ENCODE measurements at places on chromosomes 5 and 9. TPM values are rescaled to one million over a fixed set of nuclear protein-coding genes. Genes with fewer than 3 reads are reported as not detected.

GRCh38 chr5:82570-82969, 9.4 kb upstream of the PLEKHG4B start:
- no peak for DNase-seq

DNA sequence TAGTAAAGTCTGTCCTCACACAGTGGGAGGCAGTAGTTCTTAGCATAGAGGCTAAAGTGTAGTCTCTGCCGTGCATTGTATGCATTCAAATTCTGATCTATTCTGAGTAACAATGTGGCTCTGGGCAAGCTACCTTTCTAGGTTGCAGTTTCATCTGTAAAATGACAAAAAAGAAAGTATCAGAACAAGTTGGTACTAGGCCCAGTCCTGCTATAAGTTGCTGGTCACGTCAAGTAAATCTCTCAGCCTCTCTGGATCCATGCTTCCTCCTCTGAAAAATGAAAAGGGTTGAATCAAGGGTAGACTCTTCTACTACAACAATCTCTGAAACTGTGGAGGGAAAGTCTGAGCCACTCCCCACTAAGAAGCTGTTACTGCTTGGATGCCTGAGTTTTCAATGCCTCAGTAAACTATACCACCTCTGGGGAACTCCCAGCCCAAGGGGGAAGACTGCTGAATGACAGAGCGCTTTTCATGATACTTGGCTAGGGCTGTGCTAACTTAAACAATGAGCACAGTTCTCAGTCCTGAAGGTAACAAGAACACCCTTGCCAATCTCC, 34.5 kb upstream of the SPARC start:
- no peak for DNase-seq

DNA sequence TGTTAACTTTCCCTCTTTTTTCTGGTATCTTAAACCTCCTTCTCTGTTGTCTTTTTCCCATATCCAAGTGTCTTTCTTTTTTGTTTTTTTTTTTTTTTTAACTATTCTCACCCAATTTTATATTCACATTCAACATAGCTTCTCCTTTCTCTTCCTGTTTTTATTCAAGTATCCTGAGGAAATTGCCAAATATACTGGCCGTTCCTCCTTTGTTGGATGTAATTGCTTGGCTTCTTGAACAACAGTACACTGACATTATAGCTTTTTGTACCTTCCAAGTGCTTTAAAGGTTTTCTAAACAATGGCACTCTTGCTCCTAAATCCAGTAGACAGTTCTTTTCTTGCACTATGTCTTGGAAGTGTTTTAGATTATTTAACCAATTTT, 1146.8 kb downstream of the MAT2B start:
- no peak for DNase-seq

DNA sequence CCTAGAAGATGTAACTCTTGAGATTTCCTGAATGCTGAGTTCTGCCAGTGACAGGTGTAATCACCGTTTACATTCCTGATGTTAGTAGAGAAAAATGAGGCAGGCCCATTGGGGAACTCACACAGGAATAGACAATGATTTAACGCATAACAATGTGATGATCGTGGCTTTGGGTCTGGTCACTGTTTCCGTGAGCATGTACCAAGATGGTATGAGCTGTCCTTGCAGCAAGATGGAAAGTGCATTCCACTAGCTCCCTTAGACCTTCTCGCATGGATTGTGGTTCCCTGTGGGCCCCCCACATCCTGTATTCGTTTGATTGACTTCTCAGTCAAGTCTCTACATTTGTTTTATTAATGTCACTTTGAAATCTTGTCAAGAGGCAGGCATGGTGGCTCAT, 124.0 kb upstream of the DAP start:
- DNase-seq: no peak

GRCh38 chr5:175713930-175714329, 56.1 kb downstream of the HRH2 start:
- DNase-seq: no peak

GRCh38 chr9:363274-363612, 148.6 kb downstream of the DOCK8 start:
- DNase-seq: no peak

GRCh38 chr9:2984491-2984890, 140.6 kb upstream of the PUM3 start:
- no peak for DNase-seq

DNA sequence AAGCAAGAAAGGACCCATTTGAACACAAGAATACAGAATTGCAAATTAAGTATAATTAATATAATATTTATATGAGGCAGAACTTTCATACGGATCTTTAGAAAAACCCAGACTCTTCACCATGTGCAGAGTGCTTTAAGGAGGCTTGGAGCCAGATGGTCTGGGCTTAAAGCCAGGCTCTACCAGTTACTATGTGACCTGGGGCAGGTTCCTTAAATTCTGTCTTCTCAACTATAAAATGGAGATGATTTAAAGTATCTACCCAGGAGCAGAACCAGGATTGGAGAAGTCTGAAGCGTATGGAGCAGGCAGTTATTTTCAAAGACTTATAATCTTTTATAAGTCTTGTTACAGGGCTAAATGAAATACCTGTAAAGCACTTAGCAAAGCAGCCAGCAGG, 202.1 kb downstream of the TSSK1B start:
- DNase-seq: no peak

DNA sequence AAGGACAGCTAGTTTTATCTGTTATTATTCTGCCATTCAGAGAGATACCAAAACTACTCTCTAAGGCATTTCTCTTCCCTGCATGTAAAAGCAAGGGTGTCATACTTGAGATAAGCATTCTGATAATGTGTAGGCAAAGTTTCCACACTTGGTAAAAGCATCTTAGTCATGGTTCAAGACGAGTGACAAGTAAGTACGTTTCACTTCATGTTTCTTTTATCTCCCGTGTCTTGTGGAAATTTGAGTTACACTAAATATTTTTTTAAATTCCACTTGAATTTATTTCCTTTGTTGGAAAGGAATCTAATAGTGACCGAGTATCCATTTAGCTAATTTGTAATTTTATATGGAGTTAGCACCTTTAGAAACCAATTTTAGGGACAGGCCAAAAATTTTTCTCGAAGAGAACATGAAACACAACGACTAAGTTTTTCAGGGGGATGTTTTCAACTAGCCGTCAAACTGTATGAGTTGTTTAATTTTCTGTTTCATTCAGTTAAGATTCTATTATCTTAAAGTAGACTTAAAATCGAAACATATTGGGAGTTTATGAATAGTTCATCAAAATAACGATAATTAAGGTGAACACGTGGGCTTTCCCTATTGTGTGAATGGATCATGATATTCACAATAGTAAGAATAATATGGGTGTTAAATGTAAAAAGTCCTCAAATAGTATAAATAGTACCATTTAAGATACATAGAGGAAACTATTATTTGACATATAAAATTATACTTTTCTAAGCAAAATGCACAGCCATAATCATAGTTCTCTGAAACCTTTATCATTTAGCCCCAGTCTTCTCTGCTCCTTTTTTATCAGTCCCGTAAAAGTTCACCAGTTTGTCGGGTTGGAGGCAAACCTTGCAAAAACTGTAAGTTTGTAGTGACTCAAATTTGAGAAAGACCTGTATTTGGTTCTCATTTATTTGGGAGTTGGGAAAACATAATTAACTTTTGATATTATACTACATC, 1.6 kb downstream of the RFESD start:
- no peak for DNase-seq

GRCh38 chr9:125631391-125632085, 75.5 kb downstream of the MAPKAP1 start:
- peak; percentile 82 for DNase-seq

DNA sequence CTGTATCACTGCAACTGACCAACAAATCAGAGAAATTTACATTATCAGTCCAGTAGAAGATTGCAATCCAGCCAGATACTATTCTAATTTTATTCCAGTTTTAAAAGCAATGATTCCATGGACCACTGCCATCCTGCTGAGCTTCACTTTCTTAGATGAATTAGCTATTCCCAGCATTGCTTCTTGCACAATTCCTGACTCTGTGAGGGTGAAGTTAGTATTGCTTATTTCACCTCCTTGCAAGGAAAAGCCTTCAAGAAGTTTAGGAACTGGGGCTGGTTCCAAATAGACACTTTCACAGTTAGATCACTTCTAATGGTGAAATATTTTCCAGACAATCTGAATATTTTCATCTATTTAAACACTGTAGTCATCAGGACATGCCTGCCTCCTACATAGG, 338.6 kb upstream of the TNC start:
- DNase-seq: no peak

DNA sequence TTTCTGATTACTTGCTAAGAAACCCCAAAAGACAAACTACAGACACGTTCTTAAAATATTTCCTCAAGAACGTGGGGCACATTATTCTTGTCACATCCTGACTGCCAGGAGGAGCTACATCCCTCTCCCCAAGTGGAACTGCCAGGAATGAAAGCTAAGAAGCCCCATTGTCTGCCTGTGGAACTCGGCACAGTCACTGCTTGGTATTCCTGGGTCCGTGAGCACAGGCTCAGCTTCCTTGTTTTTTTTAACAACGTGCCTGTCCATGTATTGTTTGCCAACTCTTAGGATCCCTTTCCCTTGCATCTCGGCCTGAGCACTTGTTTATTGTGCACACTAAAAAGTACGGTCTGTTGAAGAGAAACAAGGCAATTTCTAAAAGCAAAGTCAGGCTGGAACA, 47.0 kb upstream of the SELENOP start:
- no peak for DNase-seq

- DNase-seq: peak; percentile 60
Measured at GRCh38 chr9:15253197-15253596, 53.8 kb downstream of the TTC39B start.

DNA sequence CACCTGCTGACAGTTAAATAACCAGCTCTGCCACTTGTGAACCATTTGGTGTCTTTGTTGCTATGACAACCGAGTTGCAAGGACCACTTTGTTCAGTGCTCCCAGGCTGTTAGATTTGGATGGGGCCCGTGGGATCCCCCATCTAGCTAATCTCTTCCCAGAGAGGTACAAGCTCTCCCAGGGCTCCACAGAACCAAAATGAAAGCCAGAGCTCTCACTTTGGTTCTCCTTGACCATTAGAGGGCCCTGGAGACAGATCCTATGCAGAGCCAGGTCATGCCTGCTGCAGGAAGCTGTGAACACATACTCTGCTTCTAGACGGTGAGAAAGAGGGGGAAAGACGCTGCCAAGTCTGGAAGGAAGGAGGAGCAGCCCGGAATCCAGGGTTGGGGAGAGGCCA, 224.6 kb downstream of the GABBR2 start:
- DNase-seq: peak; percentile 23

DNA sequence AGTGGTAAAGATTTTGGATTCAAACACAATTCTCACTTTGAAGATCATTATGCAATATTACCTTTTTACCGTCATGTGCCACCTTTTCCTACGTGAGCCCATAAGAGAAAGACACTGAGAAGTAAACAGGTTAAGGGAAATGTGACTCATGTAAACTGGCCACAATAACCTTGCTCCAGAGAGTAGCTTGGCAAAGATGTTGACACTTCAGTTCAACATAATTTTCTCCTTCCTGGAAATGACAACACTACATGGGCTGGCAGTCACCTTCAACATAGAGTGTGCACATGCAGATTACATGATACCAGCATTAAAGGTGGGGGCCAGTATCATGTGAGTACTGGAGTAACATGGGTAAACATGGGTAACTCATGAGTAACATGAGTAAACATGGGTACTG, 141.9 kb downstream of the CDK5RAP2 start:
- peak; percentile 69 for DNase-seq

DNA sequence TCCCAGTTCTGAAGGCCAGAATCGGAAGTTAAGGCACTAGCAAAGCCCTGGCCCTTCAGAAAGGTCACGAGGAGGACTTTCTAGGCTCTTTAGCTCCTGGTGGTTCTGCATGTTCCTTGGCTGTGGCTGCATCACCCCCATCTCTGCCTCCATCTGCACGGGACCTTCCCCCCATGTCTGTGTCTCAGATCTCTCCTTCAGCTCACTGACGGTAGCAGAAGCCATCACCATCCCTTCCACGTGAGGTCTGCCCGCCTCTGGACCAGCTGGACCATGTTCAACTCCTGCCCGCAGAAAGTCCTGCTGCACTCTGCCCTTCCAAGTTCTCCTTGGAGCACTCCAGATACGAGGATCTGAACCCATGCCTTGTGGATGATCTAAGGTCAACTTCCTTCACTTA, 242.9 kb upstream of the IRX1 start:
- no peak for DNase-seq

- DNase-seq: no peak
Measured at GRCh38 chr5:19488786-19489185, 499.2 kb downstream of the CDH18 start.

DNA sequence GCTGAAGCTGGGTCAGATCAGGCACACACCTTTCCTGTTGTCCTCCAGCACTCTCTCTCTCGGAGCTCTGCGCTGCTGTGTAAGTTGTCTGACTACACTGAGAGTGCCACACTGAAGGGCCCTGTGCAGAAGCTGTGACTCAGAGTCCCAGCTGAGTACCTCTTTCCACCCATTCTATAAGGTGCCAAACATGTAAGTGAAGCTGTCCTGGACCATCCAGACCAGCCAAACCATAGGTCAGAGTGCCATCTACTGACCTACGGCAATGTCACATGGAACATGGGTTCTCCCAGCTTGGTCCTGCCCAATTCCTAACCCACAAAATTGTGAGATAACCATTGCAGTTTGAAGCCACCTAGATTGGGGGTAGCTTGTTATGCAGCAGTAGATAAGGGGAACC, 68.2 kb downstream of the ADCY2 start:
- no peak for DNase-seq

GRCh38 chr9:34271265-34272006, 57.6 kb downstream of the KIF24 start:
- peak; percentile 52 for DNase-seq

- no peak for DNase-seq
Measured at GRCh38 chr9:125755340-125755739, 8.2 kb downstream of the PBX3 start.

GRCh38 chr5:179439181-179439985, 94.1 kb upstream of the ADAMTS2 start:
- no peak for DNase-seq

- no peak for DNase-seq
Measured at GRCh38 chr9:123267481-123268198, 746 bp downstream of the STRBP start.

Gene CXCL14
- total RNA-seq: 0.09 TPM

Gene DYNC2I2
- 49.7 TPM for total RNA-seq

Gene LCN1
- total RNA-seq: not detected

Gene TAF1L
- total RNA-seq: under 0.01 TPM

Gene SLC45A2
- total RNA-seq: 0.09 TPM

Gene HMCN2
- 1.0 TPM for total RNA-seq
